ENCODE measurements at places on chromosomes 1 and 21.

- DNase-seq, result no peak
Observed at GRCh38 chr1:32299327-32299726, 7.4 kb downstream of the HDAC1 start.

- no peak for DNase-seq
Observed at GRCh38 chr1:238779716-238780115, 606.7 kb upstream of the CHRM3 start.

- DNase-seq, result no peak
Observed at GRCh38 chr21:31030367-31031106, 7.7 kb downstream of the KRTAP19-8 start.

DNA sequence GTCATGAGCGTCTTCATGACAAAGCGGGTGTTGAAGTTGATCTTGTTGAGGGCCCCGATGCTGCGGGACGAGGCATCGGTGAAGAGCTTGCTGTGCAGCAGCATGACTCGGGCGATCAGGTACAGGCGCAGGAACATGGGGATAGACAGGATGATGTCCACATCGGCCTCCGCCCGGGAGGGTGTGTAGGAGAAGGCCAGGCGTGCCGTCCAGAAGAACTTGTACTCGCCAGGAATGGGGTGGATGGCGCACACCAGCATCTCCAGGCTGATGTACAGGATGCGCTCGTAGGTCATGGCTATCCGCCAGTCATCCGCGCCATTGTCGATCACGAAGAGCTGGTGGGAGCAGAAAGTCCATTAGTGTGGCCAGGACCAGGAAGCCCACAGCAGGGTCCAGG lies 98.0 kb downstream of the KCNN3 start:
- DNase-seq, result no peak

GRCh38 chr1:233675893-233676292 lies 62.0 kb downstream of the KCNK1 start:
- no peak for DNase-seq

DNA sequence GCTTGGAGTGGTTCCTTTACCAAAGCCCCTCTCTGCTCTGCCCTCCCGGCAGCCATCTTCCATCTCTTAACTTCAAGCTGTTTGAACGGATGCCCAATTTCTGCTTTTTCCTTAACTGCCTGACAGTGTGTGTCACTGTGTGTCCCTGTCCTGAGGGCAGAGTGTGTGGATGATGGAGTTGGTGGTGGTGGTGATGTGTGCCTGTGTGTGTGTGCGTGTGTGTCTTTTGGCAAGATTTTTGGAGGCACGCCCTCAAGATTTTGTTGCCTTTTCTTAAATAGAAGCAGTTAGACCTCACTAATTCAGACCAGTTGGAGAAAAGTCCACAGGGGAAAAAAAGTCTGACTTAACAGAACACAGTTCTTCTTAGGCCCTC lies 30.3 kb downstream of the SERTAD4 start:
- no peak for DNase-seq

GRCh38 chr1:110425612-110426152 lies 18.2 kb upstream of the LAMTOR5 start:
- no peak for DNase-seq

GRCh38 chr21:35649186-35649585 lies 411.1 kb downstream of the SETD4 start:
- no peak for DNase-seq

GRCh38 chr1:149916193-149916897 lies 1.3 kb downstream of the SV2A start:
- DNase-seq, result no peak

- DNase-seq, result no peak
Observed at GRCh38 chr1:108521990-108522393, 37.9 kb upstream of the EEIG2 start.

GRCh38 chr1:156948708-156949107 lies 28.3 kb downstream of the LRRC71 start:
- no peak for DNase-seq

GRCh38 chr21:37626320-37626719 lies 259.7 kb downstream of the DYRK1A start:
- no peak for DNase-seq

DNA sequence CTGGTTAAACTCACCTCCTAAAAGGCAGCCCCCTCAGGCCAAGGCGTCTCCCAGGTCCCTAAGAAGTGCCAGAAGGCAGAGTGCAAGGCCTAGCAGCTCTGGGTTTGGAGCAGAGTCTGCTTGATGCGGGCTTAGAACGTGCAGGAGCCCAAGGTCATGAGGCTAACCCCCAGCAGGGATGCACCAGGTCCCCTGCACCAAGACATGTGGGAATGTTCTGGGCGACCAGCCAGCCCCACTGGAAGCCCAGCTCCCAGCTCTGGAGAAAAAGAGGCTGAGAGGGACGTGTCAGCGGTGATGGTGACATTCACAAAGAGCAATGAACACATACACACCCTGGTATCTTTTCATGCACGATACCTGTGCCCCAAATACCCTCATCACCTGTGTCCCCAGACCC lies 5.1 kb downstream of the LRRN2 start:
- no peak for DNase-seq

GRCh38 chr21:38379147-38379546 lies 119.1 kb downstream of the ERG start:
- DNase-seq, result no peak

DNA sequence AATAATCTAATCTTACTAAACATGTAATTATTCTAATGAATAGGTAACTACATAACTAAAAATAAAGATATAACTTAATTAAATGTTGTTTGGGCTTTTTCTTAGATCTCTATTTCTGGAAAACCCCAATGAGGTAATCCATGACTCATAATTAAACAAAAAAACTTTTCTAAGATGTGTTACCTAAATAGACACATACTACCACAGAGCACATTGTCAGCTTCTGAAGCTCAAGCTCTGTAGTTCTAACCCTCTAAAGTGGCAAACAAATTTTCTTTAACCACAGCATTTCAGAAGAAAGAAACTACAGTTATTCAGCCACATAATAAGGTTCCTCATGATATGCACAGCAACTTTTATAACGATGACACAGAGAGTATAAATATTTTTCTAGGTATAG lies 4.2 kb downstream of the OR6K3 start:
- no peak for DNase-seq

- DNase-seq, result no peak
Observed at GRCh38 chr21:38842079-38842478, 36.4 kb downstream of the ETS2 start.

- DNase-seq, result no peak
Observed at GRCh38 chr1:238281418-238281817, 390.7 kb upstream of the ZP4 start.

- no peak for DNase-seq
Observed at GRCh38 chr21:45430521-45431501, 25.8 kb downstream of the COL18A1 start.

DNA sequence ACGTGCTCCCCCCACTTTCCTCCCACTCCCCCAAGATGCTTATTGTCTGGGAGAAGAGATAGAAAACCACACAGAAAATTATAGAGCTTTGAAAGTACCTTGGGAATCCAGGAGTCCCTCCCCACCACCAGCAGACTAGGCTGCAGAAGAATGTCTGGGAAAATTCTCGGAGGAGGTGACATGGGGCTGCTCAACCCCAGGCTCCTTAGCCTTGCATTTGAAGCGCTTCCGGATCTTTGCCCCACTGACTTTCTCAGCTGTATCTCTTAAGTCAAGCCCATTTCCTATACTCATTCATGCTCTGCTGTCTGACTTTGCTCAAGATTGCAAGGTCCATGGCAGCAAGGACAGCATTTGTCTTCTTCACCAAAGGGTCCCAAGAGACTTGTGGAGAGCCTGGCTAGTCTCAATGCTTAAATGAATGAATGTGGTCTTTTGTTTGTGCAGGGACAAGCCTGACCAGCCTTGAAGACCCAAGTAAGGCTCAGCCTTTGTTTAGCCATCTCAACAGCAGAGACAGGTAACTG lies 38.0 kb downstream of the DNTTIP2 start:
- no peak for DNase-seq

DNA sequence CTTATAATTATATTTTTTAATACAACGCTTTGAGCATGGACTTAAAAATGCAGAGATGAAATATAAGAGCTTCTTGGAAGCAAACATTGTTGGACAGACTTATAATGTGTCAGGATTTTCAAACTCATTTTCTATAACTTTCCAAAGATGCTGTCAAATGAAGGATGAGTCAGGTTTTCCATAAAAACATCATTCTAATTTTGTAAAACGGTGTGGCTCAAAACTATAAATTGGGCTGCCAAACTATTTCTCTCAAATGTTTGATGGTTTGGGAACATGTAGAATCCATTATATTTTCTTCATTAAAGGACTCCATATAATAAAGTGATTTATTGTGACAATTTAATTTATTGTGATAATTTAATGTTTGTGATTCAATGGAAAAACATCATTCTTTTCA lies 511.2 kb downstream of the USP25 start:
- no peak for DNase-seq

DNA sequence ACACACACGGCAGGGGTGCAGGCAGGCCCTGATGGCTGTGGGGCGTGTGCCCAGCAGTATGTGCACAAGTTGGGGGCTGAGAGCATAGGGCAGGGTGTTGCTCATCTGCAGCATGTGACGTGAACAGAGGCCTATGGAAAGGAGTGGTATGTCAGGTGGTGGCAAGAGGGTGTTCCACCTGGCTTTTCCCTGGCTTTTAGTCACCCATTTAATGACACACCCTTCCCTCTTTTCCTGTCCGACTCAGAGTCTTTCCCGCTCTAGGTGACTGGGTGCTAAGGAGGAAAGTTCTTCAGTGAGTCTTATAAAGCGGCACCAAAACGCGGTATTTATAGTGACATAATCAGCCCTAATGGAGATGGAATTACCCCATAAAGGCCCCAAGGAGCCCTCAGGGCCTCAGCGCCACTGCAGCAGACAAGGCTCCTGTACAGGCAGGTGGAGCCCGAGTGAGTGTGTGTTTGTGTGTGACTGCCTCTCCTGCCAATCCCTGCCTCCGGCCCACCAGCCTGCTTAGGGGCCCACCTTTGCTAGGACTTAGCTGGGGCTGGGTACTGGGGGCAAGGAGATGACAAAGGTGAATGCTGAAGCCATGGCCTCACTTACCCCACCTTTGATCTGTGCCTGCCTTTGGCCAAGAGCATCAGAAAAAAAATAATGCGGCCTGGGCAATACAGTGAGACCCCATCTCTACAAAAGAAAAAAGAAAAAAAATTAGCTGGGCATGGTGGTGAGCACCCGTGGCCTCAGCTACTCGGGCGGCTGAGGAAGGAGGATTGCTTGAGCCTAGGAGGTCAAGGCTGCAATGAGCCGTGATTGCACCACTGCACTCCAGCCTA lies 3.3 kb upstream of the EPHA2 start:
- no peak for DNase-seq

DNA sequence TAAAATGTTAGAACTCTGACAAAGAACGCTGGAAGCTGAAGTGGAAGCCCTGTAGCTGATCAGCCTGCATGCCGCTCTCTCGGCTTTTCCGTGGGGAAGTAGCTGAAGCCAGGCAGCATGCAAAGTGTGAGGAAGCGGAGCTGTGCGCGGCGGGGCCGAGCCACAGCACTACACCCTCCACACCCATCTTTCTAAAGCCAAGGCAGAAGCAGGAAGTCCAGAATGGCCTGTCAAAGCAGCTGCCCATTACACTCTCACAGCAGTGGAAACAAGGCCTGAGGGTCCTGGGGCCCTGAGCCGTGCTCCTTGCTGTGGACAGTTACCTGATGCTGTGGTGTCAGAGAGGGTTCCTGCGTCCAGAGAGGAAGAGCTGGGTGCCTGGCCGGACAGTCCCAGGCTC lies 69.6 kb downstream of the UBR4 start:
- no peak for DNase-seq

DNA sequence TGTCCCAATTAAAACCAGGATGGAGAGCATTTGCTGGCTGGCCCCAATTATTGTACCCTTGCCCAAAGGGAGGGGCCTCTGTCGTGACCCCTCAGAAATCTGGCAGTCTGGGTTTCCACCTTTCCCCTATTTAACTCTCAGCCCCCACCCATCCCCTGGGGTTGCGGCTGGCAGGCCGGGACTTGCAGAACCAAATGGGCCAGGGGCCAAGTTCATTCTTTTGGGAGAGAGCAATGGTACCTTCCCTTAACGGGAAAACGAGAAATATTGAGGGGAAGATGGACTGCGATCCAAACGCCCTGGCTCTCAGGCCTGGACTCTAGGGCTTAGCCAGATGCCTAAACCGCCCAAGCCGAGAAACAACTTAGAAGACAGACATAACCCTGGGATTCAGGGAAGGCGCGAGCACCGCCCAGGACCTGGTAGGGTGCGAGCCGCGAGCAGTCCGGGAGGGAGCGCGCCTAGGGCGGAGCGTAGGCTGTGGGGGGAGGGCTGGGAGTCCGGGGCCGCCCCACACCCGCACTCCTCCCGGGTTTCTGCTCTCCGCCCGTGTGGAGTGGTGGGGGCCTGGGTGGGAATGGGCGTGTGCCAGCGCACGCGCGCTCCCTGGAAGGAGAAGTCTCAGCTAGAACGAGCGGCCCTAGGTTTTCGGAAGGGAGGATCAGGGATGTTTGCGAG lies at the start of gene SLC27A3:
Gene SLC27A3, plus strand, starts transcription at position 628 of the 678 bp plus-strand sequence. CDS start 91 bp downstream, outside the sequence.
- peak; percentile 86 for DNase-seq

GRCh38 chr1:87956750-87957149 lies 628.1 kb downstream of the LMO4 start:
- no peak for DNase-seq

- DNase-seq, result no peak
Observed at GRCh38 chr21:28200726-28201125, 792.0 kb downstream of the LTN1 start.

DNA sequence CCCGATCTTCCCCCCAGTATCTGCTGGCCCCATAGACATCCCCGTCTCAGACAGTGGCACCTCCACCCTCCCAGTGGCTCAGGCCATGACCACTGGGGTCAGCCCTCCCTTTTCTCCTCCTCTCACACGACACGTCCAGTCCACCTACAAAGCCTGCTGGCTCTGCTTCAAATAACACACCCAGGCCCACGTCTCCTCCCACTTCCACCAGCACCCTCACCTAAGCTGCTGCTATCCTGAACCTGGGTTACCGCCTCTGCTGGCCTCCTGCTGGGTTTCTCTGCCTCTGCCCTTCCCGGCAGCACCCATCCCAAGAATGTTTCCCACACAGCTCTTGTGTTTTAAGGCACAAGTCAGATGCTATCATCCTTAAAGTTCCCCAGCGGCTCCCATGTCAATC lies 26.0 kb downstream of the MX2 start:
- no peak for DNase-seq

DNA sequence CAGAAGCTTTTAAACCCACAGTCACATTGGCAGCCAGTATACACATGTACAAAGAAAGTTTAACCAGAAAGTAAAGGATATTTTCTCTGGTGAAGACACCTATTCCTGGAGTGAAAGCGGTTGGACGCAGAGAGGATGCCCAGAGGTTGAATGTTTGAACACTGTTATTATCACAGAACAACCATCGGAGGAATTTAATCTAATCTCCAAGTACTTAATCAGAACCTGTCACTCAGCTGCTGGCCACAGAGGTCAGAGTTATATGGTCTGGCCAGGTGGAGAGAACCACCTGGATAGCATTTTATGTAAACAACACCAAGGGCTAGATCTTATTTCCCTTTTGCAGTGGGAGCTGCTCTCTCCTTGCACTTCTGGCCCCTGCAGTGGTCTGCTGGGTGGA lies 29.4 kb downstream of the SPATA46 start:
- no peak for DNase-seq

- no peak for DNase-seq
Observed at GRCh38 chr1:205599669-205600042, 32.2 kb downstream of the ELK4 start.
